Muscle of leg (tissue), 16 donors: ENCODE measurements at places on chromosomes 3 and 15. TPM values are rescaled to one million over a fixed set of nuclear protein-coding genes. Genes with fewer than 3 reads are reported as not detected.

DNA sequence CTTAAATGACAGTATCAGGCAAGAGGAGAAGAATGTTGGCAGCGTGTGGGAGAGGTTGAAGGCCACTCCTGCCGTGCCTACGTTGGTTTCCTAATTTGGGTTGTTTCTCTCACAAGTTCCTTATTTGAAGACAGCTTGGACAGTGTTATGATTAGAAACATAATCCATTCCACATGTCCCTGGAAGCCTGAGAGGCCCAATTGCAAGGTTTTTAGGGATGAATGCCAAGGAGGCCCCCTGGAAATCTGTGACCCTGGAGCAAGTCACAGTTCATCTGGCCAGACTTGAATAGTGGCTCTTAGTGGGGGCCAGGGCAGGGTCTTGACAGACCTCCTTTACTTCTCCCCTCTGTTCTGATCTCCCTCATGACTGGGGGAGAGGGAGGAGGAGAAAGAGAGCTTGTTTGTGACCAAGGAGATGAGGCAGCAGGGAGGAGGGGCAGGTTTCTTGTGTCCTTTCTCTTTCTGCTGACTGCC, 584.4 kb upstream of the TBL1XR1 start:
- no peak overlapping the region for H3K4me3 ChIP-seq
- no peaks in the 10 kb centered on the region for H3K27me3 ChIP-seq
- H3K4me1 ChIP-seq: peaks cover 19% of the 10 kb centered on the region
- peak overlapping the region; percentile 85 for H3K27ac ChIP-seq

- no peak overlapping the region for H3K4me3 ChIP-seq
- H3K27ac ChIP-seq: no peak overlapping the region
- no peak for DNase-seq
- no peaks in the 10 kb centered on the region for H3K4me1 ChIP-seq
Measured at GRCh38 chr3:11077466-11077865, 76.8 kb upstream of the HRH1 start.

Gene PLIN1
- total RNA-seq: 0.13 TPM

DNA sequence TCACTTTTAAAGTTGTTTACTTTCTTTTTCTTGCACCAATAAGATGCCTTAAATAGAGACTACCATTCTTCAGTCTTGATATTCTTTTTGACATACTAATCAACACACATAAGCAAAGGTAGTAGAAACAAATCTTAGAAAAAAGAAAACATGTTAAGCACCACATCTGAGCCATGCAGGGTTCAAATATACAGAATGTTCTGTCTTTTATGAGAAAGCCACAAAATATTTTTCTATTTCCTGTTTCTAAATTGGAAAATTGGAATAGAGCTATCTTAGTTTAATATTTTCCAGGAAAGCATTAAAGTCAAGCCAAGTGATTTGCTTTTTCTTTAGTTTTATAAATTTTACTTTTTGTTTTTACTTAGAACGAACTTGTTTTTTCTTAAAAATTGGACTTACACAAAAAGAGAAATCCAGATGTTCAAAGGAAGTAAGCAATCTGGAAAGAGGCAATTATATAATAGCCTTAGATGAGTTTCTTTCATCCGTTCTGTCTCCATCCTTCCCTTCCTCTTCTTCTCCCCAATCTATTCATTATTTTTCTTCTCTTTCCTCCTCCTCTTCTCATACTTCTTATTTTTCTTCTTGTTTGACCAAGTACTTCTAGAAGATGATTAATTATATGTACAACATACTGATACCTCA, 731.7 kb downstream of the SQOR start:
- H3K27me3 ChIP-seq: no peaks in the 10 kb centered on the region
- no peak overlapping the region for H3K4me3 ChIP-seq
- peak; percentile 76 for DNase-seq
- H3K4me1 ChIP-seq: no peaks in the 10 kb centered on the region
- no peaks in the 10 kb centered on the region for H3K36me3 ChIP-seq

DNA sequence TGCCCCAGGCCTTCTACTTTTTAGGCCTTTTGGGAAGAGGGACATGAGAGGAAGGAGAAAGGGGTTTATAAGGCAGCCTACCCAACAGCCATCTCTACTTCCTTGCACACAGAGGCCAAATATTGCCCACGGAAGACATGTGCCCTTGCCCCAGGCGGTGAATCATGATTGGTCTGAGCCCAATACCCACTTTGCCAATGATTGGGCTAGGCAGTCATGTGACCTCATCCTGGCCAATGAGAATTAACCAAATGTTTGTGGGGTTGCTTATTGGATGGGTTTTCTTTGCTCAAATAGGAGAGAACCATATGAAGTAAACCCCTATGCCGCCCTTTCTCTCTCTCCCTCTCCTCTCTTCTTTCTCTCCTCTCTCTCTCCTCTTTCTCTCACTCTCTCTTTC, 42.2 kb upstream of the ATP1B3 start:
- H3K36me3 ChIP-seq: no peaks in the 10 kb centered on the region
- no peak overlapping the region for H3K27ac ChIP-seq
- no peaks in the 10 kb centered on the region for H3K27me3 ChIP-seq
- no peak overlapping the region for H3K4me3 ChIP-seq

DNA sequence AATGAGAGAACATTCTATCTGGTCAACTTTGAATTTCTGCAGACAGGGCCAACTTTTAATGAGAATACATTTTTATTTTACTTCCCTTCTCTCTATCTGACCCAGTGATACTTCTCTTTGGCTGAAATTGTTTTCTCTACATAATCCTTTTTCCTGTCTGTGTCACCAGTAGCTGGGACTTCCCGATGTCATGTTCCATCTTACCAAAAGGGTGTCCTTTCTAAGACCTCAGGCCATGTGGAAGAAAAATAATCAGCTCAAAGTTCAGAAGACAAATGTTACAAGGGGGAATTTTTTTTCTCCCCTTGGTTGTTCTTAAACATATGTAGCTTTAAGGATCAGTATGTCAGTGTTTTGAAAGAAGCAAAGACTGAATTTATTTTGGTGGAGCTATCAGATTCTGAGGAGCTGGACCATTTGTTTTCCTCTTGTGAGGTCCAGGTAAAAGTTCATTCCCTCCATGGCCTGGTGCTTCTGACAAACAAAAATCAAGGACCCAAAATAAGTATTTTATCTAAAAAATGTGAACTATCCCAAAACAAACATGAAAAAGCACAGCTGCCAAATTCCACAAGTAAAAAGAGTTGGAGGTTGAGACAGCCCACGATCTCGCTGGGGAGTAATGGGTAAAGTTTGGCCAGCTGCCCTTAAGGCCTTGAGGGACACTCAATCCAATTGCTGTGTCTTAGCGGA, 859.4 kb upstream of the NR2F2 start:
- DNase-seq: peak; percentile 41
- H3K27ac ChIP-seq: no peak overlapping the region
- H3K27me3 ChIP-seq: no peaks in the 10 kb centered on the region
- no peaks in the 10 kb centered on the region for H3K4me1 ChIP-seq
- no peaks in the 10 kb centered on the region for H3K36me3 ChIP-seq
- no peak overlapping the region for H3K4me3 ChIP-seq

DNA sequence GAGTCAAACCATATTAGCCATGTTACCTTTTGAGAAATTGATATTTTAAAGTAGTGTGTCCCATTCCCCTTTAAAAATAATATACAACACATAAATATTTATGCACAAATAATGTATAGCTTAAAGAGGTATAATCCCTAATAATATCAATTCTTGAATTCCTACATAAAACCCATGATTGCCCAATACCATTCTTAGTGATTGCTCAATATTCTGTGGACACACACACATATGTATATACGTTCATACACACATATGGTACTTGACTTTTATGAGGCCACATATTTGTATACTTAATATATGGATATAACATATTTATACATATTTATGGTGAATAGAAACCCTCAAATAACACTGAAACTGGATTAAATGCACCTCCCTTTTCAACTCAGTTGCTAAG, 367.4 kb downstream of the ZBBX start:
- no peak overlapping the region for H3K4me3 ChIP-seq
- no peak for DNase-seq
- H3K27me3 ChIP-seq: no peaks in the 10 kb centered on the region
- no peaks in the 10 kb centered on the region for H3K36me3 ChIP-seq

Gene PAQR5
- 0.13 TPM for total RNA-seq

Gene CD276
- total RNA-seq: 48.3 TPM
